Aorta (tissue), 5 donors: ENCODE measurements at places on chromosomes 6 and 20.

- DNase-seq = no peak
Measured at GRCh38 chr20:53530440-53530839, 63.2 kb downstream of the ZNF217 start.

DNA sequence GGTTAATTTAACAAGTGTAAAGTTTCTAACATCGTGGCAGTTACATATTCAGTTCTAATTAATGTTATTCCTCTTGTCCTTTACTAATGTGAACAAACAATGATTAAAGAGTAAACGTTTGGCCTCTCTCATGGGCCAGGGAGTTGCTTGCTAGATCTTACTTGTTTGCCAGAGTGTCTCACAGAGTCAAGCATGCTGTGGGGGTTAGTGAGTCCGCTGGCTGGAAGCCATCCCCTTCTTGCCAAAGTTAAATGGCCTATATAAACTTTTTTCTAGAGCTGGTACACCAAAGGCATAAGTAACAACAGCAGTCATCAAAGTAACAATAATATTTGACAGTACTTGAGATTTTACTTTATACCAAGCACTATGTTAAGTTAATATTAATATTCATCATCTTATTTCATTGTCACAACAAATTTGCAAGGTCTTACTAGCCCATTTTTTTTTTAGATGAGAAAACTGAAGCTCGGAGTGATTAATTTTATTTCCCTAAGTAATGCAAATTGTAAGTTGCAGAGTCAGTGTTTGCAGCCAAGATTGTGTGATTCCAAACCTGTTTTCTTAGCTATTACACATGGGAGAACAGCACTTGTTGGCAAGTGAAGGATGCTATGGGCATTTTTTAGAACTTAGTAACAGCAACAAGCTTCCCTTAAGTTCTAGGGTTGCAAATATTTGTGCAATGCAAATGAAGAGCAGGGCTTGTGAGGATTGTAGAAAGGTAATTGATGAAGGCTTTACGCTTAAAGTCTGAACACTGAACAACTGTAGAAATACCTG is 224.5 kb downstream of the RFPL4B start:
- DNase-seq = peak; percentile 37

- DNase-seq = no peak
Measured at GRCh38 chr6:23086100-23086499, 516.7 kb downstream of the HDGFL1 start.

GRCh38 chr6:43376551-43376981 is 7.1 kb upstream of the ZNF318 start:
- DNase-seq = no peak

- DNase-seq = no peak
Measured at GRCh38 chr6:108838101-108838717, 10.0 kb upstream of the ARMC2 start.

- DNase-seq = no peak
Measured at GRCh38 chr6:55888917-55889316, 13.5 kb upstream of the BMP5 start.

DNA sequence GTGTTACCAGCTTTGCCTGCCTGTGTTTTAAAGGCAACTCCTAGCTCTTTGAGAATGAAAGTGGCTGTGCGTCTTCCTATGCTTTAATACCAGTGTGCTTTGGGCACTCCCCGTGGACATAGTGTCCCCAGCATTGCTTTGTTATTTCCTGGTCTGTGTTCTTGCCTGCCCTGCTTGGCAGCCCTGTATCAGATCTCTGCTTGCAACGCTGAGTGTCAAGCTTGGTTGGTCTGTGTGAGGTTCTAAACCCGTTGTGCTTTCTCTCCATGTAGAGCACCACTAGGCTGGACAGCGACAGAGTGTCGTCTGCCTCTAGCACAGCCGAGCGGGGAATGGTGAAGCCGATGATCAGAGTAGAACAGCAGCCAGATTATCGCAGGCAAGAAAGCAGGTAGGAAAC is 80.2 kb downstream of the AFDN start:
- no peak for DNase-seq

- peak; percentile 61 for DNase-seq
Measured at GRCh38 chr6:11496152-11497060, 41.1 kb upstream of the TMEM170B start.

GRCh38 chr20:12916699-12917098 is 92.1 kb upstream of the SPTLC3 start:
- no peak for DNase-seq

- DNase-seq = no peak
Measured at GRCh38 chr6:170553534-170554012, 466 bp upstream of the PSMB1 start.

- no peak for DNase-seq
Measured at GRCh38 chr6:44315516-44315915, 2.4 kb upstream of the AARS2 start.

GRCh38 chr6:128036808-128037570 is 136.1 kb upstream of the THEMIS start:
- DNase-seq = no peak

DNA sequence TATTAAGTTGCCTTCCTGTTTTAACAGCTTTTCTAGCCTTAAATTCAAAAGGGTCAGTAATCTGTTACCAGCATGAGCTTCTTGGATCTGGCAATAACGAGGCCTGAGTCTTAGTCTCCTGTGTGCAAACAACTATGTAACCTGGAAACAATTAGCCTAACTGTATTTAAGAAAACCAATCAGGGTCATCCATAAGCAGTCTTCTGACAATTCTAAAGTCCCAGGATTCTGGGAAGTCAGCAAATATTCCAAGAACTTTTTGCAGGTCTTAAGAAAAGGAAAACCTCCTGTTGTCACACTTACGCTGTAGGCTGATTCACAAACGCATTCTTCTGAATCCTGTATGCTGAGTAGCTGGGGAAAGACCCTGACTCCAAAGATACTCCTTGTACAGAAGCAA is 90.4 kb downstream of the COL12A1 start:
- no peak for DNase-seq

DNA sequence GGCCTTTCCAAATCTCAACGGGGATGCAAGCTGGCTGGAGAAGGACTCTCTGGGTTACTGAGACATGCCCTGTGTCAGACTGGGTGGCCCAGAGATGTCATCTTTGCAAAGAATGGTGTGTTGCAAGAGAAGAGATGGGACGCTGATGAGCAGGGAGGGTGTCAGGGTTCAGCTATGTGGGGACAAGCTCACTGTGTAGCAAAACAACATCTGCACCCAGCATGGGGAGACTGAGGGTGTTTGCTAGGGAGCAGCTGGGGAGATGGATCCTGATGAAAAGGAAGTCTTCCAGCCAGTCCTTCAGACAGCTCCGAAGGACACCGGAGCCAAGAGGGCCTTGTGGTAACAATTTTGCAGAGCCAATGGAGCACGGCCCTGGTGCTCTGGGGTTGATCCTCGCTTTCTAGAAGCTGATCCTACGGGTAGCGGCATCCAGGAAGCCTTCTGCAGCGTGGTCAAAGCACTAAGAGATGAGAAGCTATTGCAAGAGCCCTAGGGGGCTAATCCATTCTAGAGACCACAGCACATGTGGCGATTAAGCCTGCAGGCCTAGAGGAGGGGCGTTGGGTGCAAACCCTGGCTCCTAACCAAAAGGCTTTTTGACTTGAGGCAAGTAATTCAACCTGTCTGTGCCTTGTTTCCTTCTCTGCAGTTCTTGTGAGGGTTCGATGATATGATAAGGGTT is 39.9 kb downstream of the EDN3 start:
- DNase-seq = no peak

DNA sequence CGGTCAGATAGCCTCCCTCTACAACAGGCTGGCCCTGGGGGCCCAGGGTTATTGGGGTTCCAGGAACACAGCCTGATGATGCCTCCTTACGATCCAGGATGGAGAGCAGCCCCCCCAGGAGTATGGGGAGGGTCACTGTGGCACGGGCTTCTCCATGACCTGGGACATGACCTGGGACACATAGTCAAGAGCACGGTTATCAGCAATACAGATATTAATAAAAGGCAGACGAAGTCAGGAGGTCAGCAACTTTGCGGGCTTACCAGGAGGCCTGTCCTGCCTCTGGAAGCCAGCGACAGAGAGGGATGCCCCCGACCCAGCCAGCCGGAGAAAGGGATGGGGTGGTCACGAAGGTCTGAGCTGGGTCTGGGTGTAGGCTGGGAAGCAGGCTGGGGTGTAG is 795 bp downstream of the MMP24OS start:
- DNase-seq = no peak

DNA sequence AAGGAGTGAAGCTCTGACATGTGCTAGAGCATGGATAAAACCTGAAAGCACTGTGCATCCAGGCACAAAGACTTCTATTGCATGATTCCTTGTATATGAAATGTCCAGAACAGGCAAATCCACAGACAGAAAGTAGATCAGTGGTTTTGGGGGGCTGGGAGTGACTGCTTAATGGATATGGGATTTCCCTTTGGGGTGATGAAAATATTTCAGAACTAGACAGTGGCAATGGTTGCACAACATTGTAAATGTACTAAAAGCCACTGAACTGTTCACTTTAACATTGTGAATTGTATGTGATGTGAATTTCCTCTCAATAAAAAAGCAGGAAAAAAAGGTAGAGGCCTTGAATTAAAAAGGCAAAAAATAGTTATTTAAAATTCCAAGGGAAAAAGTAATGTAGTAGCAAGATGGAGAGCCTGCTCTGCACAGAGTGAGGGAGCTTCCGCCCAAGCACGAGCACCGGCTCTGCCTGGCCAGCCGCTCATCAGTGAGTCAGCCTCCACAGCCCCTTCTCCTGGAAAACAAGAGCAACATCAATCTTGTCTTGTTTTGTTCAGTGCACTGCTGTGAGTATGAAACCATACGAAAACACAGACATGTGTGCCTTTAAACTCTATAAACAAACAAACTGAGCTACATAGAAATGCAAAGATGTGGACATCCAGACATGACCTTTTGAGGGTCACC is 74.6 kb upstream of the THBS2 start:
- no peak for DNase-seq

- no peak for DNase-seq
Measured at GRCh38 chr6:136334465-136334846, 44.8 kb upstream of the BCLAF1 start.

DNA sequence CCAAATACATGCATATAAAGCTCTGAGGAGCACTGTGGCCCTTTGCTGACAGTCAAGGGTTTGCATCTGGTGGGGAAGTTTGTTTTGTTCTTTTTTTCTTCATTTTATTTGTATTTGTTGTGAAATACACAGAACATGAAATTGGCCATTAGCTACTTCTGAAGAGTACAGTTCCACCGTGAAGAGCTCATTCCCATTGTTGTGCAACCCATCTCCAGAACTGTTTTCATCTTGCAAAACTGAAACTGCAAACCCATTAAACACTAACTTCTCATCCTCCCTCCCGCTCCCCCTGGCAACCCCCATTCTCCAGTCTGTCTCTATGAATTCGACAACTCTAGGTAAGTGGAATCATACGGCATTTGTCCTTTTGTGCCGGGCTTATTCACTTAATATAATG is 231.3 kb downstream of the TFAP2C start:
- DNase-seq = no peak

GRCh38 chr6:73690056-73690455 is 5.9 kb upstream of the CD109 start:
- no peak for DNase-seq

GRCh38 chr20:1535420-1536175 is 21.9 kb downstream of the SIRPD start:
- no peak for DNase-seq

DNA sequence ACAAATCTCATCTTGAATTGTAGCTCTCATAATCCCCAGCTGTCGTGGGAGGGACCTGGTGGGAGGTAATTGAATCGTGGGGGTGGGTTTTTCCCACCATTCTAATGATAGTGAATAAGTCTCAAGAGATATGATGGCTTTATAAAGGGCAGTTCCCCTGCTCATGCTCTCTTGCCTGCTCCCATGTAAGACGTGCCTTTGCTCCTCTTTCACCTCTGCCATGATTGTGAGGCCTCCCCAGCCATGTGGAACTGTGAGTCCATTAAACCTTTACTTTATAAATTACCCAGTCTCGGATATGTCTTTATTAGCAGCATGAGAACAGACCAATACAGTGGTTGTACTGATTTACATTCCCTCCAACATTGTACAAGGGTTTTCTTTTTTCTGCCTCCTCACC is 69.7 kb downstream of the SUN5 start:
- DNase-seq = no peak

GRCh38 chr6:138253731-138254130 is 35.4 kb upstream of the PBOV1 start:
- DNase-seq = no peak

- DNase-seq = no peak
Measured at GRCh38 chr6:34390531-34391472, 1.7 kb downstream of the NUDT3 start.

DNA sequence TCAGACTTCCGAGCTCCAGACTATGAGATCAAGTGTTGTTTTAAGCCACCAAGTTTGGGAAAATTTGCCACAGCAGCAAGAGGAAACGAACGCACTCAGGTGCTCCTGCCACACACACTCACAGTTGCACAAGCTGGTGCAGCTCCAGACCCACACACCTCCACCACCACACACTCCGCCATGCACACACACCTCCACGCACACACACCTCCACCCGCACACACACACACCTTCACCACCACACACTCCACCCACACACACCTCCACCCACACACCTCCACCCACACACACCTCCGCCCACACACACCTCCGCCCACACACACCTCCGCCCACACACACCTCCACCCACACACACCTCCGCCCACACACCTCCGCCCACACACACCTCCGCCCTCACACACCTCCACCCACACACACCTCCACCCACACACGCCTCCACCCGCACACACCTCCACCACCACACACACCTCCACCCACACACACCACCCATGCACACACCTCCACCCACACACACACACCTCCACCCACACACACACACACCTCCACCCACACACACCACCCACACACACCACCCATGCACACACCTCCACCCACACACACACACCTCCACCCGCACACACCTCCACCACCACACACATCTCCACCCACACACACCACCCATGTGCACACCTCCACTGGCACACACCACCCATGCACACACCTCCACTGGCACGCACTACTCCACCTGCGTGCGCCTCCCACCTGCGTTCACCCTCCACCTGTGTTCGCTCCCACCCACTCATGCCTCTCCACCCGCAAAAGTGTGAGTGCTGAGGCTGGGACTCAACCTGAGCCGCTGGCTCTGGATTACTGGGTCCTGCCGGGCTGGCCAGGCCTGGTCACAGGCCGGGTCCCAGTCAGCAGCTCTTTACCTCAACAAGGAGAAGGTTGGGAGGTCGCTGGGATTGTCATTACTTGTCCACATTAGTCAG is 175.6 kb downstream of the BMP7 start:
- DNase-seq = no peak

GRCh38 chr20:38601216-38602184 is at the start of gene ARHGAP40:
Gene ARHGAP40 (plus strand): TSS chr20:38601809.
- no peak for DNase-seq

DNA sequence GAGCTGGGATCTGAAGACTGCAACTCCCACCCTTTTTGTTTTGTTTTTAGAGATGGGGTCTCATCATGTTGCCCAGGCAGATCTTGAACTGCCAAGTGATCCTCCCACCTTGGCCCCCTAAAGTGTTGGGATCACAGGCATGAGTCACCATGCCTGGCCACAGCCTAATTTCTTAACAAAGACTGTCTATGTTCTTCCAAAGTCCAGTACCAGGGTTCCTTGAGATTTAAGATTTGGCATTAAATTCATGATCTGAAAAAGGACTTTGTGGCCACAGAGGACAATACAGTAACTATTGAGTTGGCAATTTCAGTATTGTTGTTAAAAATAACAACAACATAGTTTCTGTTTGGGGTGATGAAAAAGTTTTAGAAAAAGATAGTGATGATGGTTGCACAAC is 28.7 kb upstream of the BEND3 start:
- DNase-seq = no peak
